T-helper 2 cell treated with Interferon-gamma antibody and Interleukin-4, amounts not matched to agents 5 μg/mL and 100 μg/mL, for 36 hours (primary cell): ENCODE measurements at places on chromosomes 11 and 22.

DNA sequence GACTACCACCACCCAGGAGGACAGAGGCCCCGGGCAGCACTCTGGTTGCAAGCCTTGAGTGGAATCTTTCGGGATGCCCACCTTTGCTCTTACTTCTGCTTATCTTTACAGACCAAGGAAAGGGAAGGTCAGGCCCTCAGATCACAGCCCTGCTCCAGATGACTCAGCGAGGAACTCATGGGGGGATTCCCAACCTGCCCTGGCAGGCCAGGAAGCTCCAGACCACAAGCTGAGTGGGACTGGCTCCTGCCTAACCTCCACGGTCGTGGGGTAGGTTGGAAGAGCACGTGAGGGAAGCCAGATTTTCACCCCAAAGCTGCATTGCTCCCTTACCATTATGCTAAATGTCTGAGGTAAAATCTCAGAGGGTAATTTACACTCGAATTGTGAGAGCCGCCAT is 11.8 kb downstream of the TBC1D10A start:
- DNase-seq: peak; percentile 60

GRCh38 chr11:132114185-132114584 is 743.8 kb downstream of the NTM start:
- DNase-seq: no peak

DNA sequence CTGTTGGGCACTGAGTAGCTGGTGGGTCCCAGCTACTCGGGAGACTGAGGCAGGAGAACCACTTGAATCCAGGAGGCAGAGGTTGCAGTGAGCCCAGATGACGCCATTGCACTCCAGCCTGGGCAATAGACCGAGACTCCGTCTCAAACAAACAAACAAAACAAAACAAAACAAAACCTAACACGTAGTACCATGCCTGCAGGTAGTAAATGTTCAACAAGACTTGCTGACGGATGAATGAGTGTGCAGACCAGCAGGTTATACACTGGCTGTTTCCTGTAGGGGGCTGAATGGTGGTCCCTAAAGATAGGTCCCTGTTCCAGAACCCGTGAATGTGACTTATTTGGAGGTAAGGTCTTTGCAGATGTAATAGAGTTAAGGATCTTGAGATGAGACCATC is 12.8 kb upstream of the MRGPRD start:
- DNase-seq: no peak

GRCh38 chr11:45884596-45885185 is 760 bp upstream of the MAPK8IP1 start:
- DNase-seq: no peak

GRCh38 chr11:2992997-2993325 is 832 bp upstream of the NAP1L4 start:
- DNase-seq: no peak

DNA sequence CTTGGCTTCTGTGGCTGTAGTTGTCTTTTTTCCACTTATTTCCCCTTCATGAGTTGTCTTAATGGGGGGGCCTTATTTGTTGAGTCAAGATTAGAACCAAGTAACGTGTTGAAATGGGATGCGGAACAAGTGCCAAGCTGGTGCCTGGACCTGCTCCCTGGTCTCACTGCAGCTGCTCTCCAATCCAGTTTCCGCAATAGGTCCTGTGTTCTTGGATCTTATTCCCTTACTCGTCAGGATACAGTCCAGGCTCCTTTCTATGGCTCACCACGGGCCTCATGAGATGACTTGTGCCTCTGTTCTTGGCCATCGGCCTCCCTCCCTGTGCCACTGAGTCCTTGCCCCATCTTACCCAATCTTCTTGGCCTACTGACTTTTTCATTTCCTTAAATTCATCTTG is 159.6 kb upstream of the CADM1 start:
- no peak for DNase-seq

- DNase-seq: peak; percentile 73
Observed at GRCh38 chr22:46791201-46791731, 28.8 kb downstream of the TBC1D22A start.

GRCh38 chr11:22076271-22076930 is 116.5 kb upstream of the ANO5 start:
- DNase-seq: no peak

DNA sequence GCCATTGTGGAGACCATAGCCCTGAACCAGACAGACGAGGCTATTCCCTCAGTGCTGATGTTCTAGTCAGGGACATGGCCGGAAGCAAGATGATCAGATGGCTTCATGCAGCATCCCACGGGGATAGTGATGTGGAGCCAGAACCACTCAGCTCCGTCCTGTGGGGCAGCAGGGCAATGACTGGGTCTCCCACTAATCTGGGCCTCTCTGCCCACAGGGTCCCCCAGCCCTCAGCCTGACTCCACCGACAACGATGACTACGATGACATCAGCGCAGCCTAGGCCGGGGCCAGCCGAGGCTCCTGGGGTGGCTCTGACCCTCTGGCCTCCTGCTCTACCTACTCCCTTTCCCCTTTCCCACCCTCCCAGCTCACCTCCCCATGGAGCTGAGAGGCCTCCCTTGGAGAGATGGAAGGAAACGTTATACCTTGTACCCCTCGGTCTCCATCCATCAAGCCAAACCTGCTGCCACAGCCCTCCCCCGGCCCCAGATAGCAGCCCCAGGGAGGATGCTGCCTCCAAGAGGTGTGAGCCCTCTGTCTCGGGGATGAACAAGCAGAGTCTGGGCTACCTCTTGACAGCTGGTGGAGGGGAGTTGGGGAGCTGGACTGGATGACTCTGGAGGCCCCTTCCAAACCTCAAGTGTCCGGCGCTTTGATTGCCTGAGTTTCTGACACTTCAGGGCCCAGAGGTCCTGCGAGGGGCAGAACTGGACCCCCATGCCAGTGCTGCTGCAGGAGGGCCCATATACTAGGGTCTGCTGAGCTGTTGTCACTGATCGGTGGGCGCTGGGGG is 47.8 kb downstream of the CD6 start:
- no peak for DNase-seq

- no peak for DNase-seq
Observed at GRCh38 chr22:23555118-23555517, 25.0 kb downstream of the IGLL1 start.

- no peak for DNase-seq
Observed at GRCh38 chr22:48414651-48415050, 1413.0 kb downstream of the BRD1 start.

DNA sequence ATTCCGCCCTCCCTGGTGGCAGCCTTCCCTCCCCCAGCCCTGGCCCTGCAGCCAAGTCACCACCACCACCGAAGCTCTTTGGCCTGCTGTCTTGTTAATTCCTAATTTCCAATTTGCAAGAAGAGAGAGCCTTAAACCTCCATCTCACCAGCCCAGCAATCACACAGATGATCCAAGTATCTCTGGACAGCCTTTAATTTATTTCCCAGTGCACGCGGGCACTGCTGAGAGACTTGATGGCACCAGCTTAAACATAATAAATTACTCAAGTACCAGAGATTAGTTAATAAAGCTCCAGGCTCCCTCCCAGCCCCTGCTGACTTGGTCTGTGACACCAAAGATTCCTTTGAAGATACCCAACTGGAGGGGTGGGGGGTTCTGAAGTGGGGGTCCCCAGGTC is 494.7 kb downstream of the BUD13 start:
- DNase-seq: no peak

DNA sequence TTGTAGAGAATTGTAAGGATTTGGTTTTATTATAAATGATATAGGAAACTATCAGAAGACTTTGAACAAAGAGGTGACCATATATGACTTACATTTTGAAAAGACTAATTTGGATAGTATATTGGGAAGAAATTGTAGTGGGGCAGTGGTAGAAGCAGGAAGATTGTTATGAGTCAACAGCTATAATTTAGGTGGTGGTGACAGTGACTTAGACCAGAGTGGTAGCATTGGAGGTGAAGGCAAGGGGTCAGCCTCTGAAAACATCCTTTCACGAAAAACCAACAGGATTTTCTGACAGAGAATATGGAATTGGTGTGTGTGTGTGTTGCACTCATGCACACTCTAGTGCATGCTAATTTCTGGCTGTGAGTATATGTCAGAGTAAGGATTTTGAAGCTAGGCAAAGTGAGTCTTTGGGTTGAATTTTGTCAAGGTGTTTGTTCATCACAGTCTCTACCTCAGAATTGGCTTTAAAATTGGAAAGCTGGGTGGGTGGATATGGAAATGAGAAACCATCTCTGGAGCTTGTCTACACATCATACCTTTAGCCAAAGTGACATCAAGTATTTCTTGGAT is 8.2 kb upstream of the HBE1 start:
- no peak for DNase-seq

DNA sequence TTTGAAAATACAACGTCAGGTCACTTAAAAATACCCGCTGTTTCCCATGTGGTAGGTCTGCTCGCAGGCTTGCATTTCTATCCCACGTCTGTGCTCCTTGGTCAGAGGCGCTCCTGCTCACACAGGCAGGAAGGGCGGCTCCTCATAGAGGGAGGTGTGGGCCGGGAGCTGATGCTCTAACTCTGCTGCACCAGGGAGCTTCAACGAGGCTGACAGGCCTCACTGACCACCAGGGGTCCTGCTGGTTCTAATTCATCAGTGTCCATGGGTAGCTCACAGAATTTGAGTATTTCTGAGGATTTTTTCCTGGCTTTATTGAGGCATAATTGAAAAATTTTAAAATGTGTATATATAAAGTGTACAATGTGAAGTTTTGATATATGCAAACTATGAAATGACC is 68.5 kb downstream of the PIWIL3 start:
- no peak for DNase-seq

DNA sequence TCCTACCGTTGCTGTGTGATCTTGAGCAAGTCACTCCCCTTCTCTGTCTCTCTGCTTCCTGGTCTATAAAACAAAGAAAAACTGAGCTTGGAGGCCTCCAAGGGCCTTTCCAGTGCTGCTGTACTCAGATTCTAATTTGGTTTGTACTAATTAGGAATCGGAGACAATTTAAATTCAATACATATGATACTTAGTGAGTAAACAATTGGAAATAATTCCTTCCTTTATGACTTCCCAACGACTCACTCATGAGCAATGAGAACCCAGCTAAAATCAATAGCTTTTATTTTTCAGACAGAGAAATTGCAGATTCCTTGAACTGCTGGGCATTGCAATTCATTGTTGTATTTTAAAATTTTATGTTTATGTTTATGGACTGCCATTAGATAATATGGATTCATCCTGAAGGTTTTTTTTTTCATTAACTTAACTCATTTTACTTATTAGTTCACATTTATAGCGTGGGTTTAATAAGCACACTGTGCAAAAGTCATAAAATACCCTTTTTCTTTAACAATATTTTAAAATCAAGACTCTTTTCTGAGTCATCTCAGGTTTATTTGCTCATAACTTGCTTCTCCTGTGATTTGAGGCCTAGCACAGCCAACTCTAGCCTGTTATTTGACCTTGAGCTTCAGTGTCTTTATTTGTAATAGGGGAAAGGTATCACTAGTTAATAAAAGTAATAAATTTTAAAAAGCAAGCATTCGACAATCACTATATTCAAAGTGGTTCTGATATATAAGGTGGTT is 95.8 kb downstream of the TP53I11 start:
- DNase-seq: no peak
